GM23338 (cell line): ENCODE measurements at places on chromosomes 11 and 22. TPM values are rescaled to one million over a fixed set of nuclear protein-coding genes. Genes with fewer than 3 reads are reported as not detected.
A peak's percentile ranks its signal among the peaks of the same experiment; 100 is the strongest.

GRCh38 chr22:32620992-32621391 lies 146.4 kb downstream of the FBXO7 start:
- no peak overlapping the region for H3K4me3 ChIP-seq
- peaks cover 10% of the 10 kb centered on the region; the same call in 1 of the 2 replicates for H3K4me1 ChIP-seq
- no peaks in the 10 kb centered on the region for H3K36me3 ChIP-seq
- peak; percentile 47 for DNase-seq
- H3K27ac ChIP-seq = no peak overlapping the region

GRCh38 chr11:7555052-7555699 lies 41.4 kb downstream of the PPFIBP2 start:
- no peaks in the 10 kb centered on the region for H3K36me3 ChIP-seq
- H3K27me3 ChIP-seq = no peaks in the 10 kb centered on the region
- DNase-seq = no peak
- H3K4me3 ChIP-seq = no peak overlapping the region

GRCh38 chr11:58919980-58920379 lies 19.3 kb upstream of the GLYATL1 start:
- no peaks in the 10 kb centered on the region for H3K27me3 ChIP-seq
- no peak for DNase-seq
- no peak overlapping the region for H3K4me3 ChIP-seq

- H3K4me1 ChIP-seq = peaks cover 16% of the 10 kb centered on the region
- DNase-seq = no peak
These were observed 1.5 kb upstream of the ALDH3B1 start for GRCh38 chr11:68008381-68009337.

DNA sequence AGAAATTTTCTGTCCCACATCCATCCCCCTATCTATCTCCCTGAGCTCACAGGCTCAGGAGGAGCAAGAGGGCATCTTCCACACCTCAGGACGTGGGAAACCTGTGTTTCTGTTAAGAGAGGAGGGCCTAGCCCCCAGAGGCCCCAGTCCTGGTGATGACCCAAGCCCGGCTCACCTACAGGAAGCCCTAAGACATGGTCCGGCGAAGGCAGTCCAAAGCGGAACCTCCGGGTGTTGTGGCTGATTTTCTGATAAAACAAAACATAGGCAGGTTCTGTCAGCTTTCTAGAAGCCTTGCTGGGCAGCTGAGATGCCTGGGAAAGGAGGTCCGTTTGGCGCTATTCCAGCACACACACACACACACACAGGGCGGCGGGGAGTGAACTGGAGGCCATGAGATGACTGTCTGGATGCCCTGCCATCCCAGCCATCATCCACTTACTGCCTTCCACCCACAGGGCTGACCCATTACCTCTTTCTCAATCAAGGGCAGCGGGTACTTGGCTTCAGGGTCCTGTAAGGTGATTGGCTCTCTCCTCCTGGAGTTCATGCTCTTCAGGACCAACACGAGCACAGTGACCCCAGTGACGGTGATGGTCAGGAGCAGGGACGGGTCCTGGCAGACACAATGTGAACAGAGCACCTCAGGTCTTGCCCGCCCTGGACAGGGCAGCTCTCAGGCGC lies 882 bp downstream of the CYB5R2 start:
- no peak overlapping the region for H3K27ac ChIP-seq
- peaks cover 23% of the 10 kb centered on the region; the same call in 1 of the 2 replicates for H3K4me1 ChIP-seq
- no peaks in the 10 kb centered on the region for H3K27me3 ChIP-seq
- DNase-seq = no peak

DNA sequence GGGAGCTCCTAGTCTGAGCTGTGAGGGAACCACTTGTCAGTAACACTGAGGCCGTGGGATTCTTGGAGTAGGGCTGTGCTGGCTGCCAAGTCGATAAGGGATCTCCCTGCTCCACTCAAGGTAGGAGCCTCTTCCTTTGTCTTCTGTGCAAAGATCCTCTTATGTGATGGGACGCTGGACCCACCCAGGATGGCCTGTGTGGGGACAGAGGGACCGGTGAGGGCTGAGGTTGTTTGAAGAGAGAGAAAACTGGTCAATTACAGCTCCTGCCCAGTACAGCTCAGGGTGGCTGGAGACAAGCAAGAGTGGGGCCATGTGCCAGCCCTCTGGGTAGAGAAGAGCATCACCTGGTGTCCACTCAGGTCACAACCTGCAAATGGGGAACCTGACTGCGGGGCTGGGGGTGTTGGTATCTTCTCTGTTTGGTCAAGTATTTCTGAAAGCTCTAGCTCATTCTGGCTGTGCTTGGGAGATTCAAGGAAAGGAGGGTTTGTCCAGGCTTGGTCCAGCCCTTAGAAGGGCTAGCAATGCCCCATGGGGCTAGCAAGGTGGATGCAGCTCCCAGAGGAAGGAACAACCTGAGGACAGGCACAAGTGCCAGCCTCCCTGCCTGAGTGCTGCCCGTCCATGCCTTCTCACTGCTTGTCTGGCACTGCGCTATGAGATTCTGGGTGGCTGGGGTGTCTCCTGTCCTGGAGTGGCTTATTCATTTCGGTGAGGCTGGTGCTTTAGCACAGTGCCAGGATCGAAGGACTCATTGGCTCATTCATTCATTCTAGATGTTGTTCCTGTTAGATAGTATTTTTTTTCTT lies 27.6 kb upstream of the BAIAP2L2 start:
- H3K36me3 ChIP-seq = no peaks in the 10 kb centered on the region
- no peak overlapping the region for H3K4me3 ChIP-seq
- DNase-seq = no peak
- H3K27ac ChIP-seq = no peak overlapping the region

DNA sequence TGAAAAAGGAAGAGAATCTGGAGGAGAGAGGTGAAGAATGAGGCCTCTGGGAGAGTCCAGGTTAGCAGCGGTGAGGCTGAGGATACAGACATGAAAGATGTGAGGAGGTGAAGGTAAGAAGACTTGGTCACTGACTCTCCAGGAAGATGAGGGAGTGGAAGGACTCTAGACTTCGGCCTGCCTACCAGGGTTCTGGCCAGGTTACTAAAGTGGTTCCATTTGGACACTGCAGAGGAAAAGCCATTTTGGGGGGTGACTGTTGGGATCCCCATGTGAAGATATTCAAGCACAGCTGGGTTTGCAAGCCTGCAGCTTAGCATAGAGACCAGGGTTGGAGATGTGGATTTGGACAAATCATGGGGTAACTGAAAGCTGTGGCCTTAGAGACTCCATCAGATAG lies 7.8 kb downstream of the DCHS1 start:
- peaks cover 13% of the 10 kb centered on the region; the same call in 1 of the 2 replicates for H3K4me1 ChIP-seq
- peaks cover 17% of the 10 kb centered on the region for H3K27me3 ChIP-seq
- no peak overlapping the region for H3K4me3 ChIP-seq
- H3K27ac ChIP-seq = no peak overlapping the region
- H3K36me3 ChIP-seq = no peaks in the 10 kb centered on the region

GRCh38 chr11:114019046-114019445 lies 40.5 kb upstream of the ZBTB16 start:
- H3K4me1 ChIP-seq = no peaks in the 10 kb centered on the region
- H3K4me3 ChIP-seq = no peak overlapping the region
- no peak for DNase-seq
- no peaks in the 10 kb centered on the region for H3K36me3 ChIP-seq
- no peak overlapping the region for H3K27ac ChIP-seq

- H3K4me3 ChIP-seq = peak overlapping the region; percentile 97
- H3K27me3 ChIP-seq = no peaks in the 10 kb centered on the region
- peaks cover 21% of the 10 kb centered on the region for H3K36me3 ChIP-seq
- peak; percentile 70 for DNase-seq
These were observed 695 bp downstream of the PEX26 start for GRCh38 chr22:18078329-18079041.

- H3K36me3 ChIP-seq = no peaks in the 10 kb centered on the region
- no peak for DNase-seq
- peaks cover 7% of the 10 kb centered on the region; the same call in 1 of the 2 replicates for H3K4me1 ChIP-seq
- no peak overlapping the region for H3K4me3 ChIP-seq
- H3K27ac ChIP-seq = no peak overlapping the region
These were observed 4.0 kb downstream of the APBB1 start for GRCh38 chr11:6414874-6415328.

GRCh38 chr11:1403721-1404460 lies 14.2 kb downstream of the BRSK2 start:
- no peaks in the 10 kb centered on the region for H3K27me3 ChIP-seq
- DNase-seq = no peak
- H3K4me1 ChIP-seq = no peaks in the 10 kb centered on the region
- H3K36me3 ChIP-seq = no peaks in the 10 kb centered on the region
- no peak overlapping the region for H3K27ac ChIP-seq

DNA sequence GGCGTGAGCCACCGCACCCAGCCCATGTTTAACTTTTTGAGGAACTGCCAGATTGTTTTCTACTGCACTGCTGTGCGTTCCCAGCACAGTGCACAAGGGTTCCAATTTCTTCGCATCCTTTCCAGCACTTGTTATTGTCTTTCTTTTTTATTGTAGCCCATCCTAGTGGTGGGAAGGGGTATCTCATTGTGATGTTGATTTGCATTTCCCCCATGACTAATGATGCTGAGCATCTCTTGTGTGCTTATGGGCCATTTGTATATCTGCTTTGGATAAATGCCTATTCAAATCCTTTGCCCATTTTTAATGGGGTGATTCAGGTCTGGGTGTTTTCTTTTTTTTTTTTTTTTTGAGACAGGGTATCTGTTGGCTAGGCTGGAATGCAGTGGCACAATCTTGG lies 36.6 kb upstream of the SYT7 start:
- peaks cover 3% of the 10 kb centered on the region; the same call in 1 of the 2 replicates for H3K4me1 ChIP-seq
- H3K36me3 ChIP-seq = no peaks in the 10 kb centered on the region
- H3K27me3 ChIP-seq = no peaks in the 10 kb centered on the region

DNA sequence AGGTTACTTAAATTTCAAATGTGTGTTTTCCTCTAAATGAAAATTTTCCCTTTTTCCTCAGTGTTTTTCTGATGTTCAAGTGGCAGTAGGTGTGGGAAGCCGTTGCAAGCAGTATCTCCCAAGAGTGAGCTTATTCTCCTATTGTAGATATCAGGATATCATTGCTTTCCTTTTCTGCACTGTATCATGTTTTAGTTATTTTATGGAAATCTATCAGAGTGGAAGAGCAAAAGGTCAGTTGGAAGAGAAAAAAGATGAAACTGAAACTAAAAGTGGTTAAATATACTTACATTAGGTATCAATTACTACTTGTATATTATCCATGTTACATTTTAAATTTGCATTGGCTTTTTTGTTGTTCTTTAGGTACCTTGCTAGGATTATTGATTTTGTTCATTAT lies 57.0 kb downstream of the PDE3B start:
- no peak overlapping the region for H3K27ac ChIP-seq
- no peaks in the 10 kb centered on the region for H3K27me3 ChIP-seq
- H3K4me1 ChIP-seq = peaks cover 13% of the 10 kb centered on the region
- 0 out of 2 replicates have a peak, but pooled peaks cover 8% of the 10 kb centered on the region for H3K36me3 ChIP-seq
- no peak overlapping the region for H3K4me3 ChIP-seq

DNA sequence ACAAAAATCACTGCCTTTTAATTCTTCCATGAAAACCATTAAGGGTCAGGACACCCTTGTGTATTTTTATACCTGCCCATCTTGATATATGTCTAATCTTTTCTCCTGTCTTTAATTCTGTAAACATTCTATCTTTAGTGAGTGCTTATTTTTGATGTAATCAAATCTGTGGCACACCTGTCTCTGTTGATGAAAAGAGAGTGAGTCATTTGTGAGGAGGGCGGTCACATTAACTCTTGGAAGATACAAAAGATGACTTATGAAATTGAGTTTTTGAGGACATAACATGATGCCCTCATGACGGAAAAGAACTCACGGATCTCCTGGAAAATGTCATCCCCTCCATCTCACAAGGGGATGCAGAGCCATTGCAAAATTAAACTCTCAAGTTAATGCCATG lies 206.5 kb upstream of the PGR start:
- no peaks in the 10 kb centered on the region for H3K27me3 ChIP-seq
- H3K27ac ChIP-seq = no peak overlapping the region
- no peaks in the 10 kb centered on the region for H3K36me3 ChIP-seq
- H3K4me1 ChIP-seq = peaks cover 14% of the 10 kb centered on the region; the same call in 1 of the 2 replicates
- DNase-seq = no peak
- no peak overlapping the region for H3K4me3 ChIP-seq

DNA sequence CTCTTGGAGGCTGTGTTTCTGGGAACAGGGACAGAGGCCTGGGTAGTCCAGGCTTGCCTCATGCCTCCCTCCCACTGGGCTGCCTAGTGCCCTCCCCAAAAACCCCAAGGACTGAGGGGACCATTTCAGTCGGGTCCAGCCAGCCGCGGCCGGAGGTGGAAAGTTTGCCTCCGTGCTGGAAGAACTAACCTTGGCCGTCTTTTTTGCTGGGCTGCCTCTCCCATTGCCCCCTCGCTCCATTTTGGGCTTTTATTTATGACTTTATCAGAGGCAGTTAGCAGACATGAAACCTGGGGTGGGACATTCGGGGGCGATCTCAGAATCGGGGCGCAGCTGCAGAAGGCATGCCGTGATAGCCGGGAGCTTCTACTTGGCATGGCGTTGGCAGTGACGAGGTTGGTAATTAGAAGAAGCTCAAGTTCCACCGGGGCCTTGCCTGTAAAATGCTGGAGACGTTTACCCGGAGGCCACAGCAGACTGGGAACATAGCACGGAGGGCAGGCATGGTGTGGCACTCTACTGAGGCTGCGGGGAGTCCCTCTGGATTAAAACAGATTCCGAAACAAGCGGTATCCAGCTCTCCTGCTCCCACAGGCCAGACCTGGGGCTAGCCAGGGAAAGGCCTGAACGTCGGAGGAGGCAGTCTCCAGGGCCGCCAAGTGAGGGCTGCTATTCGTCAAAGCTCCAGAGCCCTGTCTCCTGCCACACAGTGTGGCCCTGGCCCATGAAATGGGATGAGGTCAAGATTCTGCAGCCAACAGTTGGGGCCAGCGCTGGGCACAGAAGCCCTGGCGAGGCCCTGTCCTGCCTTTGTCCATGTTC lies 76.4 kb upstream of the PPARA start:
- no peak for DNase-seq
- H3K27me3 ChIP-seq = peaks cover 42% of the 10 kb centered on the region
- peaks cover 65% of the 10 kb centered on the region for H3K4me1 ChIP-seq
- H3K27ac ChIP-seq = no peak overlapping the region
- no peaks in the 10 kb centered on the region; the same call in 1 of the 2 replicates for H3K36me3 ChIP-seq
- peak overlapping the region; percentile 65 for H3K4me3 ChIP-seq

- no peaks in the 10 kb centered on the region for H3K27me3 ChIP-seq
- H3K4me3 ChIP-seq = no peak overlapping the region
- H3K4me1 ChIP-seq = no peaks in the 10 kb centered on the region
- H3K36me3 ChIP-seq = no peaks in the 10 kb centered on the region
- H3K27ac ChIP-seq = no peak overlapping the region
These were observed 87.8 kb downstream of the RCN1 start for GRCh38 chr11:32178692-32179091.

DNA sequence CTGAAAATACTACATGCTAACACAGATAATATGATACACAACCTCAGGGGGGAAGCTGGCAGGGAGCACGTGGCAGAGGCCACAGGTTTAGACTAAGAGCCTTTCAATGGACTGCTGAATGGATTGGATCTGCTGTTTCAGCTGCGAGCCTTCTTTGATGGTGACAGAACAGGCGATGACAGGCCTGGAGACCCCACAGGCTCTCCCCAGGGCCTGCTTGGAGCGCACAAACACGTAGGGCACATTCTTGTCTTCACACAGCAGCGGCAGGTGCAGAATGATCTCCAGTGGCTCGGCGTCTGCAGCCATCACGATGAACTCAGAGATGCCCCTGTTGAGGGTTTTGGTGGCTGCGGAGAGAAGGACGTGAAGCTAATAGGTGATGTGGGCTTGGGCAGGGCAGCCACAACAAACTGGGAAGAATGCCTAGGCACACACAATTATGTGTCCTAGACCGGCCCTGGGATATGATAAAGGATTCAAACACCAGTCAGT lies 13.8 kb downstream of the SNU13 start:
- H3K4me3 ChIP-seq = no peak overlapping the region
- H3K27ac ChIP-seq = no peak overlapping the region
- no peak for DNase-seq
- no peaks in the 10 kb centered on the region for H3K27me3 ChIP-seq
- H3K4me1 ChIP-seq = no peaks in the 10 kb centered on the region

SLC25A1 gene
- total RNA-seq = 210 and 242 TPM in 2 replicates

LMO2 gene
- 3.1 and 3.9 TPM in 2 replicates for total RNA-seq

HINFP gene
- total RNA-seq = 29.2 and 29.6 TPM in 2 replicates

YPEL4 gene
- total RNA-seq = 0.82 TPM in 1 of 2 replicates, not detected in the other

ST14 gene
- 32.7 and 36.3 TPM in 2 replicates for total RNA-seq

CRYBB3 gene
- total RNA-seq = 0.28 TPM in 1 of 2 replicates, not detected in the other

OSBP2 gene
- total RNA-seq = 2.9 and 7.1 TPM in 2 replicates

OR2D2 gene
- total RNA-seq = 0.24 and 1.3 TPM in 2 replicates
